Fibroblast of upper back skin (primary cell): ENCODE measurements at places on chromosomes 5 and 9.

GRCh38 chr5:38806775-38807258 is 39.0 kb upstream of the OSMR start:
- DNase-seq: peak; percentile 96

DNA sequence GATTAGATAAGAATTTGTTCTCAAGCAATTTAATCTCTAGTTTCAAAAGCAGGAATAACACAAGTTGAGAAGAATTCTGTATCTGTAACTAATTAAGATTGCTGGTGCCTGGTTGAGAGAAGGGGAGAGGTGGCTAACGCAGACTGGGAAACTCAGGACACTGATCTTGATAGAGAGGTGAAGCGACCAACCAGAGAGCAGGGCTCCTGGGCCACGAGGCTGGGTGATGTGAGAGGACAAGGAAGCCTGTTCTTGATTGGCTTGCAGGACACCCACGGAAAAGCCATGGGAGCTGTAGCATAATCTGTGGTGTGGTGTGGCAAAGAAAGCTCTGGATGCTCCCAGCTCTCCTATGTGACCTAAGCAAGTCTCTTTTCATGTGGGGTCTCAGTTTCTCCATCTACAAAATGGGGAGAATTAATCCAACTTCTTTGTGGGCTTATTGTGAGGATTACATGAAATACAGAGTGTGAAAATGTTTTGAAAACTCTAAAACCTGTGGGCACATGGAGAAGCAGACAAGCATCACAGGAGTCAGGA is 594.1 kb upstream of the BRINP1 start:
- peak; percentile 92 for DNase-seq

GRCh38 chr9:3244963-3245653 is 280.7 kb downstream of the RFX3 start:
- DNase-seq: no peak

GRCh38 chr5:90740244-90740799 is 181.7 kb downstream of the ADGRV1 start:
- no peak for DNase-seq

- no peak for DNase-seq
Observed at GRCh38 chr9:33102551-33103210, 26.2 kb upstream of the SMU1 start.

GRCh38 chr5:117262572-117263131 is 688.0 kb upstream of the SEMA6A start:
- DNase-seq: no peak

DNA sequence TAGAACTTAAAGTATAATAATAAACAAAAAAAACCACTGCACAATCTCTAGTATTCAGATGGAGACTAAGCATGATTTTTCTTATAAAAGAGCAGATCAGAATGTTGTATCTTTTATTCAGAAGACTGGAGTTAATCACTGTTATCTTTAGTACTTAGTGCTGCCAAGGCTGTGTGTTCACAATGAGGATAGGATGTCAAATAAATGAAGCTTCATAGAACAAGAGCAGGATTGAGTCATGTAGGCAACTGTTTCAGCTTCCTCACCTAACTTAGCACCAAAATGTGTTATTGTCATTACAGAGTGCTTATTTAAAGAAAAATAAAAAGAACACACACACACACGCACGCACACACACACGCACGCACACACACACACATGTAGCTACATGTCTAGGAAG is 58.1 kb upstream of the CDKN2B start:
- no peak for DNase-seq

DNA sequence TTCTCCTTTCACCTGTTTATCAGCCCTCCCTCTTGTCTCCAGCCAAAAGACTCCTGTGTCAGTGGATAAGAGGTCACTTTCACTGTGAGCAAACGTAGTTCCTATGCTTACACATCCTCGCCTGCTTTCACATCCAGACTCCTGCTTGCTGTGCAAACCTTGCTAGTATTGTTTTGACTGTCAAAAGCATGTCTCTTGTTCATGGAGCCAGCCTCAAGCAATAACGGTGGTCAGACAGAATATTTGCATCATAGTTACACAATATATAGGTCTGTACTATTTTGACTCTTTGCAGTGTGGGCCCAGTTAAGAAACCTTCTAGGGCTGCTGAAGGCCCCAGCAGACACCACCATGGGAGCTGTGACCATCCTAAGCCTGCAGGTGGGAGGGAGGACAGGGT is 420.0 kb downstream of the SEMA5A start:
- DNase-seq: no peak

GRCh38 chr9:117000196-117000723 is 313.2 kb downstream of the TRIM32 start:
- no peak for DNase-seq

GRCh38 chr9:133306242-133307204 is 29.5 kb downstream of the SURF6 start:
- no peak for DNase-seq

DNA sequence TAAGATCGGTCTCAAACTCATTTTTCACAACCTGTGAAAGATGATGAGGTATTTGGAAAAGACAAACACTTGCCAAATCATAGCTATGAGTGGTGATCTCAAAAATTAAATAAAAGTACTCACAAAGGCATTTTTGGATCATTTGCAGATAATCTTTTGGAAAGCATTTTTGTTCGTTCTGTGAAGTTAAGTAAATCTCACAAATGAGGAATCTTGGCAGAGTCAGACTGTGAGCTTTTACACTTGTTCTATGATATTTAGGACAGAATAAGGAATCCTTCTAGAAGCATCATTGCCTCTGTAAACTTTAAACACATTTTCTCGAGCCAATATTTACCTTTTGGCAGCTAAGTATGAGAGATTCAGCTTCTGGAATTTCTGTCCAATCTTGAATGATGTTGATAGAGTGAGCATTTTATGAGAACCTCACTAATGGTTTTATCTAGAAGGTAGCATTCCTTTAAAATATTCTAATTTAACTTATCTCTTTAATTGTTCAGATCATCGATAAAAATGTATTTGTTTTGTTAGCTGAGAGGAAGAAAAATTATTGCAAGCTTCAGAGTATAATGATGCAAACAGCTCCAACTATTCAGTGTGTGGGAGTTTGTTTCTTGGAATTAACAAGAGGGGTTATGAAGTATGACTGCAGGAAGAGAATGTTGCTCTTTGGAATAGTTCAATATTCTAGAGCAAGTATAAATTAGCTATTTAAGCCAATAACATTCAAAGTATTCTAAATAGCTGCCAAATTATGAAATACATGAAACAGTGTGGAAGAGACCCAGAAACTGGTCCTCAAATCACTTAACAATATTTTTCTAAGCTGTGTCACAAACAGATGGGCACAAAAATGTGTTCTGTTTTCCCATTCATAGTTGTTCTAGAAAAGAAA is 48.6 kb upstream of the SLCO6A1 start:
- no peak for DNase-seq

- peak; percentile 68 for DNase-seq
Observed at GRCh38 chr5:68285851-68286611, 70.5 kb downstream of the PIK3R1 start.

DNA sequence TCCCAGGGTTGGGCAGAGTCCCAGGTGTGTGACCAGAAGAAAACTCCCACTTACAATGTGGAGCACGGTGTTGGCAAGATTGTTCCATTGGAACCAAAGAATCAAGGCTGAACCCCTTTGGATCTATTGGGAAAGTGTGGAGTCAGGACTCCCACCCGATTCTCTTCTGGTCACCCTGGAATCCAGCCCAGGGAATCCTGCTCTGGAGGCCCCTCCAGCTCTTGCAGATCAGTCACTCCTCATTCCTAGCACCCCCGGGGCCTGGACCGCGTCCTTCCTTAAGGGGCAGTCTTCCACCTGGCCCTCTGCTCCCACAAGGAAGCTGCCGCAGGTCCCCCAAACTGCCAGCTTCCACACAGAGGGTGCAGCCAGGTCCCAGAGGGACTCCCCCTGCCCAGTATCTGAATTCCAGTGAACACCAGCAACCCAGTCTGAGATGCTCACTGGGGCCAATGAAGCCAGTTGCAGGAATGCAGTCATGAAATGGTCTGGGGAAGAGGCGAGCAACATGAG is 170.1 kb downstream of the GADD45G start:
- DNase-seq: no peak

DNA sequence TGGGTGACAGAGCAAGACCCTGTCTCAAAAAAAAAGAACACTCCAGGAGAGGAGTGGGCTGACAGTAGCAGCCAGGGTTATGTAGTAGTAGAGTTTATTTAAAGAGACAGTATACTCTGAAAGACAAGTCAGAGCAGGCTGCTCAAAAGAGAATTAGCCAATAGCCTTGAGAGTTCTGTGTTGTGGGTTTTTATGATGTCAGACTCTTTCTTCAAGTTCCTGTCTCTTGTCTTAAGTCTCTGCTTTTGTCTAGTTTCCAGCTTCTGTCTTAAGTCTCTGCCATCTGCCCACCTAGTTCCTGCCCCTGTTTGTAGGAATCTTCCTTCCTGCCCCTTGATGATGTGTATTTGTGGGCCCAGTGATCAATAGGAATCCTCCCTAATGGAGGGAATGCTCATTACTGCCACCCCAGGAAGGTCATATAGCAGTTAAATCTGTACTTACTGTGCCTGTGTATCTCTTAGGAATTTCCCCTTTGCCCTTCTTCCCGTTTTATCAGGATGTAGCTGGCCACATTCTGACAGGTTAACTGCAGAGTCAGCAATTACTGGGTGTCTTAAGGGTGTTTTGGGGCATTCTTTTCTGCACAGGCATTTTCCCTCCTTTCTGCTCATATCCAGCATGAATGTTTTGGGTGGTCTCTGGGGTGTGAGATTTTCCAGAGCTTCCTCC is 580.5 kb upstream of the SGCD start:
- no peak for DNase-seq

GRCh38 chr5:146561711-146562110 is 45.7 kb upstream of the GPR151 start:
- DNase-seq: peak; percentile 51

DNA sequence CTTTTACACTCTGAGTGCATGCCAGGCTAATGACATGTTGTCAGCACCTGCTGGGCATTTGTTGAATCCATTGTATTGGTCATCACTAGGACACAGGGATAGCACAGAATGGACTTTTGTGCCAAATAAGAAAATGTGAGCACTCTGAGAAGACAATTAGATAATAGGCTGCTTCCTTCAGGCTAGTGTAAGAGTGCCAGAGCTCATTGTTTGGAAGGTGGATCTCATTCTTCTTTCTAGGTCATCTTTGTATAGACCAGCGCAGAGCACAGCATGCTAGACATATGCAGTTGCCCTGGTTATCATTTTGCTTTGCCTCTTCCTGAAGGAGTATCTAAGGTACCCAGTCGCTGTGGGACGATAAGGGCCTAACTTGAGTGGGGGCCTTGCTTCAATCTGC is 493.4 kb upstream of the COX7C start:
- no peak for DNase-seq

- DNase-seq: no peak
Observed at GRCh38 chr9:125440411-125440810, 178.8 kb downstream of the GAPVD1 start.

DNA sequence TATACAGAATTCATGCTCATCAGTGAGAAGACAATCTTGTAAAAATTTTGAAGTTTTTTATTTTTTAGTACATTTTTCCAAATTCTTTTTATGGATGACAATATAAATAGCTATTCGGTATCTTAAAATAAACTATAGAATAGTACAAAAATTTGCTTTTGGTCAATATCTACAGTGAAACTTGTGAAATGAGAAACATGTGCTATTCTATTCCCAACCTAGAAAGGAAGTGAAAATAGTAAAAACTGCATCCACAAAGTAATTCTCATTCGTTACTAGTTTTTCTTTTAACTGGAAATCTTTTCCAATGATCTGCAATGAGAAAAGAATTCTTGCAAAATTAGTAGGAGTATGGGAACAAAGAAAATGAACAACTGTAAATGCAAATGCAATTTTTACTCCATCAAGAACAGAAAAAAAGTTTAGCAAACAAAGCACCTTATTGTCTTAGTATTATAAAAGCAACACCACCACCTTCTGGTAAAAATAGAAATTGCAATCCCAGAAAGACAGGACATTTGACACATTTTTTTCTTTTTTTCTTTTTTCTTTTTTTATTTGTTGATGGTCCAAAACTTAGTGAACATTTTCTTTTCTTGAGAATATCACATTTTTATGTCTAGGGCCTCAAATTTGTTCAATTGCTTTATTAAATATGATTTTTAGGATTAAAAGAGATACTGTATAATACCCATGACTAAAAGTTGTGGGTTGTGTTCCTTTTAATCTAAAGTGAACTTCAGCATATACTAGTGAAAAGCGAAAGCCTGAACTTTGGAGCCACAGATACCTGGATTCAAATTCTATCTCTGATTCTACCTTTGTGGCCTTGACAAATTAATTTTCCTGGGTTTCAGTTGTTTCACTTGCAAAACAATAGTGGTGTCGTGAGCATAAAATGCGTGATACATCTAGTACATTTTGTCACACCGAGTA is 72.3 kb downstream of the SLCO4C1 start:
- DNase-seq: peak; percentile 5

DNA sequence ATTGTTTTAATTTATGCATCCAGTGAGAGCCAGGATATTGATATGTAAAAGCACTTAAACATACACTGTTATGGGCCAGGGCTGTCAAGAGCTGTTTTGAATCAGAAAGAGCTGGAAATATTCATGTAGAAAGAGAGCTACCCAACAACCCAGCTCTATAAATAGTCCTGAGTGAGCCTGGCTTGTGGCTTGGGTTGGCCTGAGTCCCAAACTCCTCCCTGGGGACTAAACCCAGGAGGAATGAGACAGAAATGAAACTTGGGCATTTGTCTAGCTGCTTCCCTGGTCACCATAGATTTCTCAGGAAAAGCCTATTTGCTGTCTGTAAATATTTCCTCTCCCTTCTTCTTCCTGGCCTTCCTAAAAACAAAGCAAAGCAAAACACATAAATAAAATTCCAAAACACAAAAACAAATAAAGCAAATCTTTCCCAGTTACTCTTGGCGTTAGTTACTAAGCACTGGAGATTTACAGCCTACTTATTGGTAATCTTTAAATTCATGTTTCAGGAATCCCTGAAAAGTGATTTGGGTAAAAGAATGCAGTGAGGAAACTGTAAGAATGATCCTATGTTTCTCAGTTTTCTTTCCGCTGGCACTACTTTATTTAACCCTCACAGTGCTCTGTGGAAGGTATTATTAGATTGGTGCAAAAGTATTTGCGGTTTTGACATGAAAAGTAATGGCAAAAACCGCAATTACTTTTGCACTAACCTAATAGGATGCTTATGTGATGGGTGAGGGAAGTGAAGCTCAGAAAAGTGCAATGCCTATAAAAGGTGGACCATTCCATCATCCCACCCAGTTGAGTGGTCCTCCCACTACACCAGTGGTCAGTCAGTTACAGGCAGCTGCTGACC is 111.8 kb downstream of the CARTPT start:
- peak; percentile 94 for DNase-seq
